ENCODE measurements at places on chromosomes 11 and 22. TPM values are rescaled to one million over a fixed set of nuclear protein-coding genes. Genes with fewer than 3 reads are reported as not detected.
A peak's percentile ranks its signal among the peaks of the same experiment; 100 is the strongest.

- no peak for DNase-seq
Measured at GRCh38 chr11:105179542-105180278, 40.1 kb upstream of the CARD18 start.

MYO18B gene
- total RNA-seq: 0.20 TPM

CCS gene
- 32.3 TPM for total RNA-seq

DNA sequence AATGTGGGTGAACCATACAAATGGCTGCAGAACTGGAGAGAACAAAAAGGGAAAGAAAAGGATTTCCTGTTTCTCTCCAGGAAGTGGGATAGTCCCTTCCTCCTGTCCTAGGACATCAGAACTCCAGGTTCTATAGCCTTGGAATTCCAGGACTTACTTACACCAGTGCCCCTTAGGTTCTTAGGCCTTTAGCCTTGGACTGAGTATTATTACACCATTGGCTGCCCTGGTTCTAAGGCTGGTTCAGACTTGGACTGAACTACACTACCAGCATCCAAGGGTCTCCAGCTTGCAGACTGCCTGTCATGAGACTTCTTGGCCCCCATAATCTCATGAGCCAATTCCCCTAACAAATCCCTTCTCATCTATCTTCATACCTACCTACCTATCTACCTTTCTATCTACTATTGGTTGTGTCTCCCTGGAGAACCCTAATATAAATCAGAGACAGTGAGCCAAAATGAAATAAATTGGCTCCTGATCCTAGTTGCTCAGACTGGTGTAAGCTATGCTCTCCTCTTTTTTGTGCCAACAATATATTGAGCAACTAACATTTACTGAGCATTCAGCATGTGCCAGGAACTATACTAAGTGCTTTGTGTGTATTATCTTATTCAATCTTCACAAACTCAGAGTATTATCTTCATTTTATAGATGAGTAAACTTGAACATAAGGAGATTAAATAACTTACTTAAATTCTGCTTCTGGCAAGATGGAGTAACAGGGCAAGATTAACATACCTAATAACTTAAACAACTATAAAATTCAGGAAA lies 303.7 kb downstream of the TTC28 start:
- DNase-seq: no peak

RAB38 gene
- total RNA-seq: not detected

GPHA2 gene
- total RNA-seq: not detected

- DNase-seq: no peak
Measured at GRCh38 chr11:19910931-19911330, 198.3 kb downstream of the NAV2 start.

DNA sequence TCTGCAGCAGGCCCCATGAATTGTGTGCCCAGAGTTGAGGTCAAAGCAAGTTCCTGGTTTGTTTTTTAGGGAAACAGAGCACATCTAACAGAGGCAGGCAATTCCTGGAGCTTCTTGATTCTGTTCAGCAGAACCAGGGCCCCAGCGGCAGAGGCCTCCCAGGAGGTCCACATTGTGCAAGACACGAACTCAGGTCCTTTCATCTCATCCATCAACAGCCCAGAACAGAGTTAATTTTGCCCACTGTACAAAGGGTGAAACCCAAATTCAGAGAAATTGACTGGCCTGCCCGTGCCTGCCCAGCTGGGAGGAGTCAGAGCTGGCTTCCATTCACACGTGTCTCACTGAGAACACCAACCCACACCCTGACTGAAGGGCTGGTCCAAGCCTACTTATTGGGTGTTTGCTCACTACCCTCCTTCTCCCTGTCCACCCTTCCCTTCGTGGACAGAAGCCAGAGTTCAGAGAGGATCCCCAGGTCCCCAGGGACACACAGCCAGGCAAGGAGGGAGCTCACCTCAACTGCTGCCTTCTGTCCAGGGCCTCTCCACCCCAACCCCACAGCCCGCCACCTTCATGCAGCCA lies 607.1 kb downstream of the TBC1D22A start:
- DNase-seq: peak; percentile 46

DNA sequence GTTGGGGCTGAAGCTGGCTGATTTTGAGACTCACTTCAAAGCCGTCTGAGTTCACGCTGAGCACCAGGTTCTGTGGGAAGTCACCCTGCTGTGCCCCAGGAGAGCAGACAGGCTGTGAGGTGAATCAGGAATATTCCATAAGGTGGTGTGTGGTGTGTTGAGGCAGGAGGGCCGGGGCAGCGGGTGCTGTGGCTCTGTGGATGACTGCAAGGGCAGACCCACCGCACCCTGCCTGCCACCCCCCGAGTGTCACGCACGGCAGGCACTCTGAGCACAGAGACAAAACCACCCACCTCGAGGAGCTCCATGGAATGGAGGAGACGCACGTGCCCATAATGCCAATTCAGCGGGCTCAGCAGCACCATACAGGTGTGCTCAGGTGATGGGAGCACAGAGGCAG lies 147.8 kb downstream of the PKNOX2 start:
- DNase-seq: no peak

- DNase-seq: no peak
Measured at GRCh38 chr11:27470826-27471588, 1.6 kb downstream of the LGR4 start.

DNA sequence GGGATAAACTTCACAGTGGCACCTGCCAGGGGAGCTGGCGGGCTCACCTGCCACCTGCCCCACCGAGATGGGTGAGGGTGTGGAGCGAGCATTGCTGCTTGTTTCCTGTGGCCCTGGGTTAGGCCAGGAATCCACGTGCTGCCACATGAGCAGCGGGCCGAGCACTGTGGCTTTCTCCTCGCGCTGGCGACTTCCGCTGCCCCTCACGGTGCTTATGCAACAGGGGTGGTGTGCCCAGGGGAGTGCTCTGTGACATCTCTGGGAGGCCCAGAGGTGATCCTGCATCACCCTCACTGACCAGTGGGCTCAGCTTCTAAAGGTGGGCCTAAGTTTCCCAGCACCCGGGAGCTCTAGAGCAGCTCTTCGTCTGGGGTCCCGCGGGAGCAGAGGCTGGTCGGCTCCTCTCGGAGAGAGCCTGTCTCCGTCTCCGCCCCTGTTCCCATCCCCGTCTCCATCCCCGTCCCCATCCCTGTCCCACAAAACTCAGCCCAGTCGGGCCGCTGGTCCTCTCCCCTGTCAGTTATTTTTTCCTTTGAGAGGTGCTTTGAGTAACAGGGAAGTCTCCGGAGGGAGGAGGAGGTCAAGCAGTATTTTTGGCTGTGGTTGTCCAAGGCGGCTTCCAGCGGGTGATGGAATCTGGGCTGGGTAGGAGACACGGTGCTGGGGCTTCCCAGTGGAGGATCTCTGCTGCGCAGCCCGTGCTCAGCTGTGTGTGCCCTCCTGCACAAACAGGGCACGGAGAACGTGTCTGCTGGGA lies 42.5 kb downstream of the AP2A2 start:
- DNase-seq: no peak

SCUBE1 gene
- total RNA-seq: 0.07 TPM

- DNase-seq: no peak
Measured at GRCh38 chr22:19892257-19892879, 37.7 kb upstream of the GNB1L start.

GRCh38 chr11:22234743-22235142 lies 41.9 kb downstream of the ANO5 start:
- no peak for DNase-seq

DNAJB13 gene
- not detected for total RNA-seq

DNA sequence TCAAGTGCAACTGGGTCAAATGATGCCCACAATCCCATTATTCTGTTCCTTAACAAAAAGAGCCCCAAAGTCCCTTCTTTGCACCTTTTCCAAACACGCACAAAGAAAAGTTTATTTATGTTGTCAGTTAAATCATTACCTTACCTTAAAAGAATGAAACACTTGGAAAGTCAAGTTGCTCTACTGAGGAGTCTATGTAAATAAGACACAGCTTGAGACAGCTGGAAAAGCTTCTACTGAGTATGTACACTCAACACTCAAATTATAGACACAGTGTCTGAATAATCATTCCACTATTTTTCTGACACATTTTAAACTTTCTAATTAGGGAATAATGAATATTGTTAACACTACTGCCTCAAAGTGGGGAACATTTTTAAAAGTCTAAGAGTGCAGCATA lies 21.6 kb upstream of the PHLDA2 start:
- DNase-seq: no peak

DNA sequence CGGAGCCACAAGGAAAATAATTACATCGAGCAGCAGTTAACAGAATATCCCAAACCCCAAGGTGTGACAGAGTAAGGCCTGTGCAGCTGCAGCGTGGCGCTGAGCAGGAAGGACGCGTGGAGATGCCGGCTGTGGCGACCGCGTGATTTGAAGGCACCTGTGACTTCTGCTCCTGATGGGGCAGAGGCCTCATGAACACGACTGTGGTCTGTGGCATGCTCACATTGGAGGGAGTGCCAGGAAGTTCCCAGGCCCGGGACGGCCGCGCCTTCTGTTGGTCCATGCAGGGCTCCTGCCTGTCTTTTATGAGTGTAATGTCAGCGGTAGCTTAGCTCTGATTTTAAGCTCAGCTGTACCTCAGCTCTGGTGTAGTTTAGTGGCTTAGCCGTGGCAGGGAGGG lies 50.4 kb downstream of the TPCN2 start:
- DNase-seq: no peak

GRCh38 chr11:34397120-34397519 lies 39.3 kb upstream of the ABTB2 start:
- DNase-seq: no peak

DNA sequence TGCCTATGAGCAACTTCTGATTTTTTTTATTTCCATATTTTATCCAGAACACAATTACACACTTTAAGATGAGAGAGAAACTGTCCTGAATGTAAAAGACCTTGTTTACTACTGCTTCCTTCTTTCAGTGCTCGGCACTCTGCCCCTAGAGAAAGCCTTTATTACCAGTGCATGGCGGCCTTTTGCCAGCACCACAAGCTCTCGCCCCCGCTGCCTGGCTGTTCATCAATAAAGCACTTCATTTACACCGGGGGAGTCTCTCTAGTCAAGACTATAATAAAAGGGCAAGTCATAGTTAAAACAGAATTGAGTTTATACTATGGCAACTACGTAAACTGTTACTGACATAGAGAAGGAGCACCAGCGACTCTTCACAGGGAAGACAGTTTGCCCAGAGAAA lies 259.5 kb downstream of the CADM1 start:
- DNase-seq: no peak

- no peak for DNase-seq
Measured at GRCh38 chr22:22815397-22816170, 72.0 kb upstream of the IGLL5 start.

CD3D gene
- total RNA-seq: not detected

Measured in chondrocyte (in vitro differentiated cells).